Anterior cingulate cortex (tissue), 58 donors: ENCODE measurements at places on chromosomes 11 and 22.

DNA sequence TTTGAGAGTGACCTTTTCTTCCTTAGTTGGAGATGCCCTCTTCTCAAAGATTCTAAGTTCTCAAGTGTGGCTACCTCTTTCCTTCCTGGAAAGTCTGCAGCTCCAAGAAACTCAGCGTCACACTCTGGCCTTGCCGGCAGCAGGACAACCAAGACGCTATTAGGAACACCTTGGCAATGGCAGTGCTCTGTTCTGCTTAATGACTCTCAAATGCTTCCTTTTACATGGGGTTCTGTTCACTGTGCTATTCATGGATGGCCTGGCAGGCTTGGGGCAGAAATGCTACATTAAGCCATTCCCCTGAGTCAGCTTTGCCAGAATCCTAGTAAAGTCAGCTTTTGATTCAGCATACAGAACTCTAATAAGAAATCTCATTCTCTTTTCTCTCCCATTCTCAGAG lies 25.9 kb downstream of the LARGE2 start:
- no peak for DNase-seq

DNA sequence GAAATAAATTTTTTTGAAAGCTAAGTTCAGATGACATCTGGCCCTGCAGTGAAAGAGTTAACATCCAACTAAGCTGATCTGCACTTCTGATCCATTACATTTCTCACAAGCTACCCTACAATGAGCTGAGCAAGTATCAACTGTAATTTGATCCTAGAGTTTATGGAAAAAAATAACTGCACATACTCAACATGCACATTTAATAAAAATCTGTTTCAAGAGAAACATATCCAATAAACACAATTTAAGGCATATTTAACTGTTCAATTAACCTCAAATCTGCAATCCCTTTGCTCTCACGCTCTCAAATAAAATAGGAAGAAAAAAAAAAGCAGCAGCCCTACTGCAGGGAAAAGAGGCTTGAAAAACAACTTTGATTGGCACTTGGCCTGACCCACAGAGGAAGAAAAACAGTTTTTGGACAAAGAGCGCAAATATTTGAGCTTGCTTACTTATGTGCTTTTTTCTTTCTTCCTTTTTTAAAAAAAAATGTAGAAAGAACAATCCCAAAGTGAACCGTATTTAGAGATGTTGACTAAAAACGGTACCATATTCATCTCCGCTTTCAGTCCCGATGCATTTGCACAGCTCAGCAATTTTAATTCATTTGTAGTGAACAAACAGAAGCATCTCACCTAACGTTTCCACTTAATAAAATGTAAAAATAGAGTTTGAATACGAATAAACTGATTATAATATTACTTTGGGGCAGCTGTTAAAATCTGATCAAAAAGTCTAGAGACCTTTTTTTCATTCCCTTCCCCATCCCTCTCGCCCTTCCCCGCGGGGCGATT lies 1.6 kb downstream of the SESN3 start:
- DNase-seq = no peak

DNA sequence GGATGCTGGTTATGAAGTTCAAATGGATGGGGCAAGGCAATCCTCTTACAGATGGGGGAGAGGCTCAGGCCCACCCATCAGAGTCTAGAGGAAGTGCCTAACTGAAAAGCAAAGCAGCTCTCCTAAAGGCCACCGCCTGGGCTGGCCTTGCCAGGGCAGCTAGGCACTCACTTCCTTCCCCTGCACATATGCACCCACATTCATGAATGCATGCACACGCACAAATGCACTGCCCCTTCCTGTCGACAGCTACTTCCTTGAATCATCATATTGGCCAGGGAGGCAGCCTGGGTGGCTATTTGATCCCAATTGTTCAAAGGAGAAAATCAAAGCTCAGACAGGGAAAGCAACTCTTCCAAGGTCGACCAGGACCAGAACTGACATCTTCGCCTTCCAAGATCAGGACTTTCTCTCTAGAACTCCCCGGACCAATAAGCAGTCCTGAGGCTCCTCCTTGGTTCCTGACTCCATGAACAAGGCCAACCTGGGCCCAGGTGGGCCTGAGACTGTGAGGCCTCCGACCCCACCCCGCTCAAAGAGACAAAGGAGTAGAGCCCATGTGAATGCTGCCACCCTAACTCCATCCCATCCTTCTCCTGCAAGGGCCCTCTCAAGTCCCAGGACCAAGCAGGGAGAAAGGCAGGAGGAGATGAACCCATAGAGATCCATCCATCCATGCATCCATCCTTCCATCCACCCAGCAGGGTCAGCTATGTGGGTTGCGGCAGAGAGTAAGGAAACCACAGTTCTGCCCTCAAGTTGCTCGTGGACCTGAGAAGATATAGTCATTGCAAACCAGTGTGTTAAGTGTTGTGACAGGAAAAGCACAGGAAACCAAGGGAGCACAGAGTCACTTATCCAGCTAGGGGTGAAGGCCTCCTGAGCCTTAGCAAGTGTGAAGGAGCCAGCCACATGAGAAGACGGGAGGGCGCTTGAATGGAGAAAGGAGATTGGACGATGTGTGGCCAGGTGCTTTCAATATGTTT lies 35.4 kb upstream of the LMO1 start:
- no peak for DNase-seq

DNA sequence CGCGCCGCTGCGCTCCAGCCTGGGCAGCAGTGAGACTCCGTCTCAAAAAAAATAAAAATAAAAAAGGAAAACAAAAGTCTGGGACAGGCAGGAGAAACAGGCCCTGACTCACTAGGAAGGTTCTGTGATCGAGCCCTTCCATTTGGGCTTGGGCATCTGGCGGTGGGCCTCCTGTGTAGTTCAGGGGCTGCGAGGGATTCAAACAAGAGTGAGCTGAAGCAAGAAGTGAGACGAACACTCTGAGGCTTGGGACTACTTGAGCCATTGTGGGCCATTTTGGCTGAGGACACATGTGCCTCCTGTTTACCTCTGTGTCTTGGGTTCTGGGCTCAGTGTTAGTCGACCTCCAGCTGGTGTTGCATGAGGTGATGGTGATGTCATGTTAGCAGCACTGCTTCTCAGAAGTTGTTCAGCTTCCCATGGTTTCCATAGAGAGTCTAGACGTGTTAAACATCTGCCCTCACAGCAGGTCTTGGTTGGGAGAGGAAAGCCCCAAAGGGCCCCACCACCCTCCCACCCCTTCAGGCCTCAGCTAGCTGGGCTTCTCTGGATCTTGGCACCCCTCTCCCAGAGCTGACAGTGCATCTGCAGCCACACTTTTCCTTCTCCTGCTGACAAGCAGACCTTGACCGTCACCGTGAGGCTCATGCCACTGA lies 57.8 kb downstream of the MED15 start:
- no peak for DNase-seq

DNA sequence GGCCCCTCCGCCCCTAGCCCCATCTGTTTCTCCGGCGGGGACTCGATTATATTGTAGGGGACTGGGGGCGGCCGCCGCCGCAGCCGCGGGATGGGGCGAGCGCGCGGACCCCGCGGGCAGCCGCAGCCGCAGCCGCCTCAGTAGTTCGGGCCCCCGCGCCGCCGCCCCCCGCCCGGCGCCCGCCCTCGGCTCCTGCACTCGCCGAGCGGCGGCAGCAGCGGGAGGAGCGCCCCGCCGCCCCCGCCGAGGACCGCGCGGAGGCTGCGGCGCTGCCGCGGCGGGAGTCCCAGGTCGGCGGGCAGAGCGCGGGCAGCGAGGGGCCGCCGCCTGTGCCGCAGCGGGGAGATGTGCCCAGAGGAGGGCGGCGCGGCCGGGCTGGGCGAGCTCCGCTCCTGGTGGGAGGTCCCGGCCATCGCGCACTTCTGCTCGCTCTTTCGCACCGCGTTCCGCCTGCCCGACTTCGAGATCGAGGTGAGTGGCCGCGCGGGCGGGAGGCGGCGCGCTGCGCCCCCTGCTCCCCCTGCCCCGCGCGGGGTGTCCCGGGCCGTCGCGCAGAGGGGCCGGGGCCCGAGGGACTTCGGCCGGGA lies at the start of gene CECR2:
CECR2 (plus strand) TSS at position 22 of the 587 bp plus-strand sequence; CDS start at position 346, 324 bp downstream.
- DNase-seq = no peak

- no peak for DNase-seq
These were observed 120.8 kb downstream of the CADM1 start for GRCh38 chr11:115383431-115383830.

- no peak for DNase-seq
These were observed 414.6 kb upstream of the LUZP2 start for GRCh38 chr11:24082241-24082640.

- DNase-seq = no peak
These were observed 3.0 kb downstream of the C11orf68 start for GRCh38 chr11:65915821-65916251.

DNA sequence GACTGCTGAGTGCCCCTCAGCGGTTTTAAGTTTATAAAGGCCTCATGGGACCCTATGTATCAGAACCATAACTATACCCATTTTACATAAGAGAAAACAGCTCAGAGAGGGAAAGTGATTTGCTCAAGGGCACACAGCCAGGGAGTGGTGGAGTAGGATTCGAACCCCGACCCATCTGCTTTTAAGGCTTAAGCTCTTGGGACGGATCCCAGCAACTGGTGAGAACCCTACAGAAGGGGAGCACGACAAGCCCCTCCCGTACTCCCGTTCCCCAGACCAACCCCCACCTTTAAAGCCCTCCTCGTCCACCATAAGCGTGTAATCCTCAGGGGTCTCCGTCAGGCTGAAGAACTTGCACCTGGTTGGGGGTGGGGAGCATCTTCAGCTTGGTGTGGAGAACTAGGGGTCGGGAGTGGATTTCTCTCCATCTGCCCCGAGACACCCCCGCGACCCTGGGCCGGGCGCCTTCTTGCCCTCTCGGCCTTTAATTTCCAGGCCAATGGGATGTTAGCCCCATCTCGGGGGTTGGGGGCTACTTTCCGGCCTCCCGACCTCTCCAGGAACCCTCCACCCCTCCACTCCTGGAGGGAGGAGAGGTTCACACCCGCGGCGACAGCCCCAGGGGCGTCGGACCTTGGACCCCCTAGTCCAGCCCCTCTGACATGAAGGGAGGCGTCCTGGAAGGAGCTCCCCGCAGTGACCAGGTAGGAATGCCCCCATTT lies 725 bp downstream of the CASTOR1 start:
- no peak for DNase-seq

GRCh38 chr11:70201882-70202861 lies 924 bp upstream of the FADD start:
- DNase-seq = no peak

DNA sequence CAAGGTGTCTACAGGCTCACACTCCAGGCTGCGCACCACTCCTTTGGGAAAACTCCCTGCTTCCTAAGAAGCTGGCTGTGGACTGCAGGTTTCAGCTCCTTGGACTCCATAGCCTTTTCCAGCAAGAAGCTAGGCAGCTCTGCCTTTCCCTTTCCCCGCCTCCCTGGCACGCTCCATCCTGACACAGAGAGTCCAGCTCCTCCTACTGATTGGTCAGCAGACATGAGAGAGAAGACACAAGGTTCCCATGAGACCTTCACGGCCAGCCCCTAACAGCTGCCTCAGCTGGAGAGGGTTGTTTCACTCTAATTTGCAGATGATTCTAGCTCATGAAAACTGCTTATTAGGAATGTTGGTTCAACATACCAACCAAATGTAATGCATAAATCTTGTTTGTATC lies 27.6 kb downstream of the TENM4 start:
- DNase-seq = peak; percentile 5

DNA sequence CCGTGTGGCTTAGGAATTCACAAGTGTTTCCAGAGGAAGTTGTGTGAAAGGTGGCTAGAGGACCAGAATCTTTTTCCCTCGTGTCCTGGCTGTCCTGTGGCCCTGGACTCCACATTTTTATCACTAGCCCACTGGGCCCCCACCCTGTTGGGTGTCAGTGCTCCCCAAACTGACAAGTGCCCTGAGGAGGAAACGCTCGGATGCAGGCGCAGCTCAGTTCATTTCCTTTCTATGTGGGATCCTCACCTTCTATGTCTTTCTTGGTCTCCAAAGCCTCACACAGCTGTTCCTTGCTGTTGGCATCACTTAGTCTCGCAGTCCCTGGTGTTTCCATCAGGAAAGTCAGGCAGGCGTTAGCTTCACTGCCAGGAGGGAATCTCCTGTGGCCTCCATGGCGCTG lies 68.0 kb upstream of the KCNQ1OT1 start:
- no peak for DNase-seq

GRCh38 chr11:118497831-118498230 lies 29.4 kb upstream of the TTC36 start:
- DNase-seq = no peak

DNA sequence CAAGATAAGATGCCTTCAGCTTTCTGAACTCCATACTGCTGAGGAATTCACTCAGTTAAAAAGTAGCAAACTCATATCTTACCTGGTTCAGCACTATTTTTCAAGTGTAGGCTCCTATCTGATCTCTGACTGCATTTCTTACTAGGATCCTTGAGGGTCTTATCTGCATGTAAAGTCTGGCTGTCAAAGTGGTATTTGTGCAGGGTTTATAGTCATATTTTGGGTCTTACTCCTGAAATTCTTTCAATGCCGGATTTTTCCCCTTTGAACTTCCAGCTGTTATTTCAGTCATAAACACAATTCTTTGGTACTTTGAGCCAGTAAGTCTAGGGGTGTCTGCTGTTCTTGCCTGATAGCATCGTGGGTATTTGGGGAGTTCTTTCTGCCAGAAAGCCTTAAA lies 25.3 kb upstream of the NOX4 start:
- DNase-seq = no peak

DNA sequence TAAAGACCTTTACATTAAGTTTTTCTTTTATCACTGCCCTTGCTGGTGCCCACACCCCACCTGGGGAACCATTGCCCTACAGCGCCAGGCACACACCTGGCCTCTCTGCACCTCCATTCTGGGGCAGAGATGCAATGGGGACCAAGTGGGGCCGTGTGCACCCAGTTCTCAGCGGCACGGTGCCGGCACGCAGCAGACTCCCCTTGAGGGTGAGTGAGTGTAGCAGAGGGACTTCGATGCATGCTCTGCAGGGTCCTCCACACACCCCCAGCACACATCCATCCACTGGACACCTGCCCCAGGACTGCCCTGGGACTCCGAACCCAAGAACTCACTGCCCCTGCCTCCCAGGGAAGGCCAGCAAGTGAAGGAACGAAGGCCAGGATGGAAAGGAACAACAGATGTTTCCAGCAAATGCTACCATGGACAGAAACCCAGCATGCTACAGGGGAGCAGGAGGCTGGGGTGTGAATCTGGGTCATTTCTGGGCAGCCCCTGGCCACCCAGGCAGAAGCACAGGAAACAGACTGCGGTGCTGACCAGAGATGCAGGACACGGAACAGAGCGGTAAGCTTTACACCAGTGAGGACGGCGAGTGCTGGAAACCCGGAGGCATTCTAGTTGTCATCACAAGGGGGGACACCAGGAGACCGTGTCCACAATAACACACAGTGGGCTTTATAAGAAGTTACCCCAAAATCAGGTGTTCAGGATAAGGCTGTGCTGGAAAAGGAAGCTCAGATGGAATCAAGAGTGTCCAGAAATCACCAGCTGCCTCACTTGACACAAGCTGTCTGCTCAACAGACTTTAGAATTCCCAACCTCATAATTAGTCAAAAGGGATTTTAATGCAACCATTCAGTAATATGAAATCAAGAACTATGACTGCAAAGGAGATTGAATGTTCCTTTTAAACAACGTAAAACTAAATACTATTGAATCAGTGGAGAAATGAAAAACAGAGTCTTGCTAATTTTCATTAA lies 32.7 kb upstream of the MOB2 start:
- DNase-seq = no peak

GRCh38 chr11:134469627-134470026 lies 57.6 kb upstream of the B3GAT1 start:
- DNase-seq = no peak
